ENCODE measurements at places on chromosomes 6 and 20.

DNA sequence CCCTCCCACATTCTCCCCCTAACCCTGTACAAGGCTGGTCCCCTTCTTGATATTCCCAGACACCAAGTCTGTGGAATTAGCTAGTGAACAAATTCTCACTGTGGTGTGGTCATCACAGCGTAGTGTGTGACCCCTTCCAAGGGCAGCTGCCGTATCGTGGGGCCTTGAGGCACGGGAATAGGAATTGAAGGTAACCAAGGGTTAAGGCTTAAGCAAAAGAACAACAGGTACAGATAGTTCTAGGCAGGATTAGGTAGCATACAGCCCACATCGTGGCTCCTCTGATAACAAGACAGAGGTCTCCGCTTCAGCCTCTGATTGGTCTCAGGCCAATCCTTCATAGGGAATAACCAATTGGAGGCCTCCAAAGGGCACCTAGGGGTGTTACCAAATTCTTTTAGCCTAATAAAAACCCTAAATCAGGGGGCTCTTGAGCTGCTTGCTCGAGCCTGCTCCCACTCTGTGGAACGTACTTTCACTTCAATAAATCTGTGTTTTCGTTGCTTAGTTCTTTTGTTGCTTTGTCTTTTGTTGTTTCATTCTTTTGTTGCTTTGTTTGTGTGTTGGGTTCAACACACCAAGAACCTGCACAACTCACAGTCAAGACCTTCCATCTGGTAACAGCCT, 64.7 kb downstream of the GPR6 start:
- no peak for DNase-seq

DNA sequence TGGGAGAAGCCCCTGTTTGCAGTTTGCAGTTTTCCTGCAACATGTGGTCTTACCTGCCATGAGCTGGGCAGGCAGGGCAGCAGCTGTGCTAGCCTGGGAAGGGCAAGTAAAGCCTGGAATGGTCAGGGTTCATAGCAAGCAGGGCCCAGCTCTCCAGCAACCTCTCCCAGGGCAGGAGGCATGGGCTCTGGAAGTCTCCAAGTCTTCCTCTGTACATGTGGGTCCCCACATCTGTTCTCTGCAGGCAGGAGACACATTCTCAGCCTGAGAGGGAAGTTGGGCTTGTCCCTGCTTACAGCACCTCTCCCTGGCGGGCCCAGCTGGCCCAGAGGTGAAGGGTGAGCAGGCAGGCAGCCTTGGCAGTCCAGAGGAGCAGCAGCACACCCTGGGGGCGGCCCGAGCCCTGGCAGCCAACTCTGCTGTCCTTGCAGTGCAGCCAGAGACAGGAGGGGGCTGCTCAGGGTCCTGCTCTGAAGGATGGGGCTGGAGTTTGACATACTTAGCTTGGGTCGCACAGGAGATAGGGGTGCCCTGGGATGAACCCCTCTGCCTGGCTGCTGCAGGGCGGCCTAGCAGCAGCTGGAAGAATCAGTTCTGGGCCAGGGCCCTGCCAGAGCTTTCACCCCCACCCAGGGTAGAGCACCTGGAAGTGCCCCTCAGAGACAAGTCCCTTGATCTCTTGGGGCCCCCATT, 176.0 kb downstream of the MRPL14 start:
- no peak for DNase-seq

DNA sequence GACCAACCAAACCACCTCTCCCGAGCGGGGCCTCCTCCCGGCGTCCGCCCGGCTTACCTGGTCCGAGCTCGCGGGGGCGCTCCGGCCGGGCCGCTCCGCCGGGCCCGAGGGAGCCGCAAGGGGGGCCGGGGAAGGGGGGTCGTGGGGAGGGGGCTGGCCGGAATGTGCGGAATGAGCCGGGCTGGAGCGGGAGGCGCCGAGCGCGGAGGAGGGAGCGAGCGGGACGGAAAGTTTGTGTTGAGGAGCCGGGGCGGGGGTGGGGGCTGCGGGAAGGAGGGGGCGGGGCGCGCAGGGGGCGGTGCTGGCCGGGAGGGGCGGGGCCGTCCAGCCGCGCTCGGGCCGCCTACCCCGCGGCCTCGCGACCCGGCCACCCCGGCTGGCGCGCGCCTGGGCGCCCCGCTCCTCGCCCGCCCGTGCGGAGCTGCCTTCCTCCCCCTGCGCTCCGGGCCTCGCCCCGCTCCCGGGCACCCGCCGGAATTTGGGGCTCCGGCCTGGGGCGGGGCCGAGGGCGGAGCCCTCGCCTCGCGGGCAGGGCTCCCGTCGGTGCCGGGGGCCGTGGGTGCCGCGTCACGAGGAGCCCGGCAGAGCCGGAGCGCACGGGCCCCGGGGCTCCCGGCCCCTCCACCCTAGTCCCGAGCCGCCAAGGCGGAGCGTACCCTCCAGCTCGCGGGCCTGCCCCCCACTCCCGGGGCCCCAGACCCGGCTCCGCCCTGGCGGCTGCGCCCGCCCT, at the start of gene TEAD3:
Gene TEAD3, minus strand, starts transcription at position 239 of the 730 bp plus-strand sequence.
- DNase-seq: no peak

GRCh38 chr20:32535953-32536823, 48.9 kb downstream of the NOL4L start:
- DNase-seq: peak; percentile 55

- no peak for DNase-seq
Observed at GRCh38 chr20:55386686-55387085, 618.6 kb downstream of the CBLN4 start.

DNA sequence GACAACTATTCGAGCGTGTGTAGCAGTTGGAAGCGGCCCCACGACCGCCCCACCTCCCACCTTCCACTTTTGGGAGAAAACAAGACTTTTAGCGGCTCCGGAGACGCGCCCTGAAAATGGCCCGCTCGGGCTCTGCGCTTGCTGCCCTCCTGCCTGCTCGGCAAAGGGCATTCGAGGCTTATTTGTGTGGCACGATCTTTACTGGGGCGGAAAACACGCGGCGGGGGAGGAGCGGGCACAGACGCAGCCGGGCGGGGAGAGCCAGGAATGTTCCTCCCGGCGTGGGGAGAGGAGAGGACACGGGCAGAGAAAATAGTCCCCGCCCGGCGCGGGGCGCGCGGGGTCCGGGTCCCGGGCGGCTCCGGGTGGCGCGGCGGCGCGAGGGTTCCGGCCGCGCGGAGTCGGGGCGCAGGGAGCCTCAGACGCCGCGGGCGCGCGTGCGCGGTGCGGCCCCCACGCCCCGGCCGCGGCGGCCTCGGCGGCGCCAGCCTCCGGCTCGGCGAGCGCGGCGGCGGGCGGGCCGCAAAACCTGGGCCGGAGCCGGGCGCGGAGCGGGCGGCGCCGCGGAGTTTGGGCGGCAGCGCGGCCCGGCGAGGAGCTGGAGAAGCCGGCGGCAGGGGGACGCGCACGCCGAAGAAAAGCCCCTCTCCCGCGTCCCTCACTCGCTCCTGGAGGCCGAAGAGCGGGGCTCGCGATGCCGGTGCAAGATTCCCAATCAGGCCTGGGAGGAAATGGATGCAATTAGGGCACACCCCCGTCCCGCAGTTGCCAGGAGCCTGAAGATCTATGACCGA, 90.0 kb upstream of the ARID1B start:
- DNase-seq: peak; percentile 47

DNA sequence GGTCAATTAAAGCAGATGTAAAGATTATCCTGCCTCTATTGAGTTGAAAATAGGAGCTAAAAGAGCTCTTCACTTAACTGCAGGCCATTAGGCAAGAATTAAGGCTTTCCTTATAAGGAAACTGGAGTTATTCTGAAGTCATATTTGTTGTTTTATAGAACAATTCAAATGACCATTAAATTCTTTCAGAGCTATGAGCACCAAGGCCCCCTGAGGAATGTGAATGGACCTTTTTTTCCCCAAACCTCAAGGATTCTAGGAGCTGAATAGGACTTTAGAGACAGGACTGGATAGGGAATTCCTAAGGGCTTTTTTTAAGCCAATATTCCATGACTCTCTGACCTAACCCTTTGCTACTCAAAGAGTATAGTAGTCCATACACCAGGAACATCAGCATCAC, 565.7 kb upstream of the BTBD3 start:
- DNase-seq: no peak

DNA sequence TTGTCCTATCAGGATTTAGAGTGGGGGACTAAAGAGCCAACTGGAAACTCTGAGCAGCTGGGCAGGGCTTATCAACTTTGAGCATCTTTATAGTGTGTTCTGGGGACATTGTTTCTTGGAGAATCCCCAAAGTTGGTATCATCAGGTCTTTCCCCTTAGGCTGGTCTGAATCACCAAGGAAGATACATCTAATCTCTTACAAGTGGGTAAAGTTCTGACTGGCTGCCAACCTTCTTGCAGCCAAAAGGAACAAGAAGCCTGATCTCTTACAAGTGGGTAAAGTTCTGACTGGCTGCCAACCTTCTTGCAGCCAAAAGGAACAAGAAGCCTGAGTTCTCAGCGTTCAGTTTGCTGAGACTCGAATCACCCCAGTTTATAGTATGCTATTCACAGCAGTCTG, 1.6 kb upstream of the MED23 start:
- no peak for DNase-seq
